Brain microvascular endothelial cell (primary cell): ENCODE measurements at places on chromosomes 13 and 19.

GRCh38 chr19:6721773-6722172 is 1.3 kb upstream of the C3 start:
- no peak for DNase-seq

- no peak for DNase-seq
These were observed 348.1 kb downstream of the FOXO1 start for GRCh38 chr13:40318366-40318765.

GRCh38 chr19:45442778-45443461 is 19.2 kb upstream of the ERCC1 start:
- peak; percentile 83 for DNase-seq

DNA sequence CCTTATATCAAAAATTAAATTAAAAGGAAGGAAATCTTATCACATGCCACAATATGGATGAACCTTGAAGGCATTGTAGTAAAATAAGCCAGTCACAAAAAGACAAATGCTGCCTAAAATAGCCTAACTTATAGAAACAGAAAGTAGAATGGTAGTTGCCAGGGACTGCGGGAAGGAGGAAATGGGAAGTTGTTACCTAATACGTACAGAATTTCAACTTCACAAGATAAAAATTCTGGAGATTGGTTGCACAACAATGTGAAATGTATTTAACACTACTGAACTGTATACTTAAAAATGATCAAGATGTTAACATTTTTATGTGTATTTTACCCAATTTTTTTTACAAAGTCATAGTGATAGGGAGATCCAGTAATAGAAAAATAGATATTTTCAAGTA is 10.2 kb upstream of the N4BP2L2 start:
- DNase-seq = peak; percentile 23

- DNase-seq = no peak
These were observed 473.7 kb downstream of the EFNB2 start for GRCh38 chr13:106061781-106062180.

DNA sequence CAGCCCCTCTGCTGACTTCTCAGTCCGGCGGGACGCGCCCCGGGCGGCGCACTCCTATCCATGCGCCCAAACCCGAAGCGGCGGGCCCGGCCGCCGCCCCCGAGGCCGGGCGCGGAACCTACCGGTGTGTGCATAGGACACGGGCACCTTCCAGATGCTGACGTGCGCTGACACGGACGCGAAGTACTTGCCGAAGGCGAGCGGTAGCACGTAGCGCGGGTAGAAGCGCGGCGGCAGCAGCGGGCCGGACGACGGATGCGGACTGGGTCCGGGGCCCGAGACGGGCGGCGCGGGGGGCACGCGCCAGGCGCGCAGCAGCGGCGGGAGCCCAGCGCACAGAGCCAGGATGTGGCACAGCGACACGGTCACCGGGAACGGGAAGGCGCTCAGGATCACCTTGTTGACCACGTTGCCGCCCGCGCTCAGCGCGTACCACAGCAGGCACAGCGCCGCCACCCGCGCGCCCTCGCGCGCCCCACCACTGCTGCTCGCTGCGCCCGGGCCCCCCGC is 338 bp downstream of the SLC35E1 start:
- DNase-seq = no peak

DNA sequence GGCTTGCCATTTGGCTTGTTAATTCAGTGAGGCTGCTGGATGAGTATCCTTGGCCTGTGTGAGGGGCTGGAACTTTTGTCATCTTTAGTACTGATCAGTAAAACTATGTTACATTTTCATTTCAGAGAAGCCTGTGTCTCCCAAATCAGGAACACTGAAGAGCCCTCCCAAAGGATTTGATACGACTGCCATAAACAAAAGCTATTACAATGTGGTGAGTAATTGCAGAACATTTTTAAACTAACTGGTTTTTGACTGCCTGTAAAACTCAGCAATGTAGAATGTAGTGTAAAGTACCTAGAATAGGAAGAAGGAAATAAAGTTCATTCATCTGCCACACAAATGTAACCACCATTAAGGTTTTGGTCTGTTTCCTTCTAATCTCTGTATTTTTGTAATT is 87.4 kb upstream of the TEX29 start:
- no peak for DNase-seq

GRCh38 chr13:79427265-79427664 is 21.2 kb upstream of the RBM26 start:
- DNase-seq = no peak

DNA sequence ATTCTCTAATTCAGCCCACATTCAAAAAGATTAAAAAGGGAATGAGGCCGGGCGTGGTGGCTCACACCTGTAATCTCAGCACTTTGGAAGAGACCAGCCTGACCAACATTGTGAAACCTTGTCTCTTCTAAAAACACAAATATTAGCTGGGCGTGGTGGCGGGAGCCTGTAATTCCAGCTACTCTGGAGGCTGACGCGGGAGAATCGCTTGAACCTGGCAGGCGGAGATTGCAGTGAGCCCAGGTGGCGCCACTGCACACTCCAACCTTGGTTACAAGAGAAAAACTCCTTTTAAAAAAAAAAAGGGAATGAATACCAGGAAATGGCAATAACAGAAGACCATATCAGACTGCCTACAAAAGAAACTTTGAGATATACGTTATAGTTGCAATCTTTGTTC is 1244.5 kb downstream of the PCDH9 start:
- DNase-seq = no peak

GRCh38 chr19:4371247-4372164 is 28.1 kb downstream of the MPND start:
- DNase-seq = no peak

DNA sequence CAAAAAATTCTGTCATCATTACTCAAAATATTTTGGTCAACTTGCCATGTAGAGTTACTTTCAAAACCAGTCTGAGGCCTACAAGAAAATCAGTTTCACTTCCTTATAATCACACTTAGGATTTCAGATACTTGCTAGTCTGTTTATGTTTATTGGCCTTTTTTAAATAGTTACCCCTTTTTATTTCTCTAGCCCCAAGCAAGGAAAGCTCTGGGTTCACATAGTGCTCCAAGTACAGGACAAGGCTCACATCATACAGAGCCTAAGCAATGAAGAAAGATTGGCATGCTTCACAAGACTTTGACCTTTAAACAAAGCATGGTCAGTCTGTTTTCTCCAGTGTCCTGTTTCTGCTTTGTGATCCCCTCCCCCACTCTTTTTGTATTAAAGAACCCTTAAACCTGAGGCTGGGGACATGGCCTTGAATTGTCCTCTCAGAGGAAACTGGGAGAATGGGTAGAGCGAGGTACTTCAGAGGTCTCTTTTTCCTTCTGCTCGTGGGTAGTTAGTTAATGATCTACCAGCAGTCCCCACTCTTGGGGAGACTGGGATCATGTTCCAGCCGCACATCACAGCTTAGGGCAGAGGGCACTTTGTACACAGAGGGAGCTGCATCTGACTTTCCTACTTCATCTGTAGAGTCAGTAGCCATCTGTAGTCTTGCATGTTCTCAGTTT is 30.7 kb downstream of the CEACAM1 start:
- no peak for DNase-seq

GRCh38 chr19:677201-677600 is 1.0 kb downstream of the FSTL3 start:
- DNase-seq = peak; percentile 83
